CD4-positive, alpha-beta T cell (primary cell): ENCODE measurements at places on chromosomes 5 and 9. TPM values are rescaled to one million over a fixed set of nuclear protein-coding genes. Genes with fewer than 3 reads are reported as not detected.

The BTNL3 gene
- not detected for total RNA-seq

The NPM1 gene
- total RNA-seq, result 1,379 TPM

- no peak for DNase-seq
Measured at GRCh38 chr5:149310947-149311658, 34.2 kb upstream of the GRPEL2 start.

- no peak for DNase-seq
Measured at GRCh38 chr9:105676351-105676923, 14.2 kb downstream of the TAL2 start.

DNA sequence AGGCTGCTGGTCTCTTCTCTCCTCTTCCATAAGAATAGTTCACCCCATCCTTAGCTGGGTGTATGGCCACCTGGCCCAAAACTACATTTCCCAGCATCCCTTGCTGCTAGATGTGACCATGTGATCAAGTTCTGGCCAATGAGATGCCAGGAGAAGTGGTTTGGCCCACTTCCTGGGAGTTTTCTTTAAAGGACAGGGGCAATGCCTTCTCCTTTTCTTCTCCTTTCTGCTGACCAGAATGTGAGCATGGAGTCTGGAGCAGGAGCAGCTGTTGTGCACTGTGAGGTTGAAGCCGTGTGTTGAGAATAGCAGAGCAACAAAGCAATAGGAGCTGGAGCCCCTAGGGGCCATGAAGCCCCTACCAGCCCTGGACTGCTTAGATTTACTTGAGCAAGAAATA lies 36.8 kb downstream of the C9orf50 start:
- peak; percentile 50 for DNase-seq

DNA sequence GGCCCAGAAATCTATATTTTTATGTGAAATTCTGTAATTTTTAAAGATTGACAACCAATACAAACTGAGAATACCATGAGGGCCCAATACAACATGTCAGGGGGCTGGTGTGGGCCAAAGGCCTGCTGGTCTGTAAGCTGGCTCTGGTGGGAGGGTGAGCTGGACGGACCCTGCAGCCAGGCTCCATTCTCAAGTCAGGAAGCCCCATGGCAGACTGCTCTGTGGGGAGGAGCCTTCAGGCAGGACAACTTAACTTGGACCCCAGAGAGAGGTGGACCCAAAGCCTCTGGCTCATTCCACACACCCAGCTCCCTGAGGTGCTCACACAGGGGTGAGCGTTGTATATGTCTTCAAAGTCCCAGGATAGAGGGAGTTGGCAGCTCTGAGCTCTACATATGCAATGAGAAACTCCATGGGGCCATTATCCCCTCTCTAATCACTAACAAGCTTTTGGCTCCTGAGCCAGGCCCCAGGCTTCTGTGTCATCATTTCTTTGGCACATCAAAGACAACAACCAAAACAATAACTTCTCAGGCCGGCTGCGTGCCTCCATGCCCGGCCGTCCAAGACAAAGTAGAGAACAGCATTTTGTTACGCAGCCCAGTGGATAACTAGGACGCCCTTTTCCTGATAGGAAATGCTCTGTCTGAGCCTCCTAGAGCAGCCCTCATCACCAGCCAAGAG lies 6.4 kb downstream of the SEPTIN8 start:
- no peak for DNase-seq

DNA sequence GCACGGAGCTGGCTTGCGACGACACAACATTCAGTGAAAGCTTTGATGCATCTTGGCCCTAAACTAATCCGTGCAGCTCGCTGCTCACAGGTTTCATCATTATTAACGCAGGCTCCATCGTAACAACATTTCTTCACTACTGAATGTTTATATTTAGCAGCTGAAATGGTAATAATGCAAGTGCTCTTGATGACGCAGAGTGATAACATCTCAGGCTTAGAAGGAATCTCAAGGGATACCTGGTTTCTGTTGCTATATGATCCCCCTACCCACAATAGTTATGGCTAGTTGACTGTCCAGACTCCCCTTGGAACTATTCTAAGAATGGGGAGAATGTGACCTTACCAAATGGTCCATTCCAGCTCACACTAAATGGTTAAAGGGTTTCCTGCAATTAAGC lies 36.2 kb downstream of the C5 start:
- no peak for DNase-seq

The PCDHA8 gene
- total RNA-seq, result not detected

DNA sequence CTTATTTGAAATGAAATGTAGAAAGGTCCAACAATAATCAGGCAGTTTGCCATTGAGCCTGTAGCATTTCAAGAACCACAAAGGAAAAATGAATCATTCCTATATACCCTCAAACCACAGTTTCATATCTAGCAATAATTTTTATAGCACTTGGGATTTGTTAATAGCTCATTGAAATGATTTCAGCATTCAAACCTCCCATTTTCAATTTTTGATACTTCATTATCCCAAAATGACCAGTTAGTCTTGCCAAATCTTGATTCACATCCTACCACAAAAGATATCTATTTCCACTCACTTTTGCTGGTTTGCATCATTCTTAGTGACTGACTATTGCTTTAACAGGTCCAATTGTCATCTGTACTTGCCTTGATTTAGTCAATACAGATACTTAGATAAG lies 790.1 kb downstream of the TLE1 start:
- no peak for DNase-seq

DNA sequence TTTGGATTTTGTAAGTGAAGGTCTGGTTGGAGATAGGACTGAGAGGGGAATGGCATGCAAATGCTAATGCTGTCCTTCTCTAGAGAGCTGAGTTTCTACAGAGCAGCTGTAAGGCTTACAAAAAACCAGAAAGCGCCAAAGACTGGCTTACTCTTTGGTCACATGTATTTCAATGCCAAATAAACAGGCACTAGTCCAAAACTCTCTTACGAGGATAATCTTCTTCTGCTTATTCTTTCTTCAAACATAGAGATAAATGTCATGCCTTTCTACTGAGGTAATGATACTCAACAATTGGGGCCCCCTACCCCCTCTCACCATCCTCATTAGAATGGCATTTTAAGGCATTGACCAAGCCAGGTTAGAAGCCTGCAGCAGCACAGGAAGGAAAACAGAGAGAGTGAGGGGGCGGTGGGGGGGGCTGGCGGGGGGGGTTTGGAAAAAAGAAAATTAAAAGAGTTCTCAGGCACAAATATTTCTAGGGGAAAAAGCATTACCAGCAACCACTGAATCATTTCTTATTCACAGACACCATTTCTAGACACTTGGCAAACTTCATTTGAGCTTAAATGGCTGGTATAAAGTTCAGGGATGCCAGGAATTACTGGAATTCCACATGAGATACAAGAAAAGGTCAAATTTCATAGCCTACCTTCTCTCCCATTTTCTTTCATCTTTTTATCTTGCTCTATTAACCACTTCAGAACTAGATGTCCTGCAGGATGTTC lies 34.0 kb downstream of the PUM3 start:
- DNase-seq, result no peak

The GCNT4 gene
- total RNA-seq, result 7.4 TPM

- DNase-seq, result no peak
Measured at GRCh38 chr5:9451037-9451436, 94.8 kb downstream of the SEMA5A start.

The GPR150 gene
- 0.60 TPM for total RNA-seq

The SLC36A3 gene
- total RNA-seq, result not detected

The GABRG2 gene
- not detected for total RNA-seq

GRCh38 chr5:150397782-150398721 lies 14.7 kb downstream of the CD74 start:
- DNase-seq, result no peak

GRCh38 chr5:73892218-73892617 lies 266.2 kb downstream of the ARHGEF28 start:
- no peak for DNase-seq

DNA sequence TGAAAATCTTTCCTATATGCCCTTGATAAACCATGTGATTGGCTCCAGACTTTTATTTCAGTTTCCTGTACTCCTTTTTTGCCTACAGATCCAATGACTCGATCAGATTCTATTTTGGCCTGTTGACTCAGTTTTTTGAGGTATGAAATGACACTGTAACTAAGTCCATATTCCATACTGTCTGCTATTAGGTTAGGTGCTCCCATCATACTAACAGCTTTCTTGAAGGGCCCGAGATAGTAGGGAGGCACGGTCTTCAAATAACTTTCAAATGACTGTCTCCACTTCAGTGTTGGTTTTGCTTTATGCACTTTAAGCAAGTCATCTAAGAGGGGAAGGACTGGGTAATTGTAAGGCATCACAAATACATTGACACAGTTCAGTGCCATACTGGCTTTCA lies 295.4 kb upstream of the DAB2 start:
- DNase-seq, result no peak

DNA sequence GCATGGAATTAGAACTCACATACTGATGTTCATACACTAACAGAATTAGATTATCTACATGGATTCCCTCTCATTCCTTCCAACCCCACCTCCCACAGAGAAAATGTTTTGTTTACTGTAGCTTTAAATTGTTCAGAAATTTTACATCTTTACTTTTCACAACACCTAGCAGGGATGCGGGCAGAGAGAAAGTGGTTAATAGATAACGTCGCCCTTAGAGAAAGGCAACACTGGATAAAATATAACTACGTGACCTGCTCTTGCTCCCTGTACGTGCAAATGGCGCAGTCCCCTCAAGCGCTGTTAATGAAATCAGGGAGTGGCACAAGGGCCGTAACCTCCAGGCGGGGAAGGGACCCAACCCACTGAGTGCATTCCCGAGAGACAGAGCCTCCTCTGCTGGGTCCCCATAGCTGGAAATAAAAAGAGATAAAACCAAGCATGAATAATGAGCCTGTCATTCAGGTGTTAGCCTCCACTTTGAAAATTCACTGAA lies 125.3 kb upstream of the DAPK1 start:
- no peak for DNase-seq

DNA sequence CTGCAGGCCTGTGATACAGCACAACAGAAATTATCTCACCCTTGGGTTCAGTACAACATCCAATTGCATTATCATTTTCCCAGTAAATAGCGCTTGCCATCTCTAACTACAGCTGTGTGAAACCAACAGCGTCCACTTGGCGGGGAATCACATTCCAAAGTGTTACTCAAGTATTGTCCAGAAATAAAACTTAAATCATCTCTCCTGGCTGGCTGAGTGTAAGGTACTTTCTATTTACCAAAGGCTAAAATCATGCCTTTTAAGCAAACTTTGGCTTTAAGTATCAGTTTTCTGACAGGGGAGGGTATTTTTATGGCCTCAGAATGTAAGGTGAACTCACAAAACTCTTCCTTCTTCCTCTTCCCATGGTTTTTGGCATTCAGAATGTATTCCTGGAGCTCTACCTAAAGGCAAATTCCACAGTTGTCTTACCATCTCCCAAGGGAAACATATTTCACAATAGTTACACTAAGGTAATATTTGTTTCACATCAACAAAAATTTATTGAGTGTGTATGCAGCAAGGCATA lies 205.6 kb upstream of the MPDZ start:
- no peak for DNase-seq

- no peak for DNase-seq
Measured at GRCh38 chr5:111557111-111557510, 44.8 kb upstream of the STARD4 start.

DNA sequence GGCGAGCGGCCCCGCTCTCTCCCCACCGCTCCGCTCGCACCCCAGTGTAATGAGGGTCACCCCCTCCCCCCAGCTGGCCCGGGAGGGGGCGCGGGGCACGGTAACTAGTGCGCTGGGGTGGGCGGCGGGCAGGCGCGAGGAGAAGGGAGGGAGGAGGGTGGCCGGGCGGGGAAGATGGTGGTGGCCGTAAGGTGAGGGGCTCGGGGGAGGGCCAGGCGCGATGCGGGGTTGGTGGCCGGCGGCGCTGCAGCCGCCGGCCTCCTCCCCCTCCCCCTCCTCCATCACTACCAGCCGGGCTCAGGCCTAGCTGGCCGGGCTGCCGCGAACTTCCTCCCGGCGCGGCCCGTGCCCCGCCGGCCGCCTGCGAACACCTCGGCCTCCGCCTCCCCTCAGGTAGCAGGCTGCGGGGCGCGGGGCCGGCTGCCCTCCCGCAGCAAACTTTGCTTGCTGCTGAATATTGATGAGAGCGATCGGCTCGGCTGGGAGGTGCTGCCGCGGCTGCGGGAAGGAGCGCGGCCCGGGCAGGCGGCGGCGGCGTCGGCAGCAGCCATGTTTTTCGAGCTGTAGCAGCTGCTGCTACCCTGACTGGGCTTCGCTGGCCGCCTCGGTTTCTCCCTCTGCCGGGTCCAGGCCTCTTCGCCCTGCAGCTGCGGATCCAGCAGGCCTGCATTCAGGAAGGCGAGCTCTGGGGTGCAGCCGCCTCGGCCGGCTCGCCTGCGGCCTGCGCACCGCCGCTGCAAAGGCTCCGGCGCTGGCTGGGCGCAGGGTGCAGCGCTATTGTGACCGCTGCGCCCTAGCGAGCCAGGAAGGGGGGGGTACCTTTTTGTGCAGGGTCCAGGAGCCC lies 502 bp downstream of the NSD1 start:
- peak; percentile 29 for DNase-seq

The BARHL1 gene
- not detected for total RNA-seq

DNA sequence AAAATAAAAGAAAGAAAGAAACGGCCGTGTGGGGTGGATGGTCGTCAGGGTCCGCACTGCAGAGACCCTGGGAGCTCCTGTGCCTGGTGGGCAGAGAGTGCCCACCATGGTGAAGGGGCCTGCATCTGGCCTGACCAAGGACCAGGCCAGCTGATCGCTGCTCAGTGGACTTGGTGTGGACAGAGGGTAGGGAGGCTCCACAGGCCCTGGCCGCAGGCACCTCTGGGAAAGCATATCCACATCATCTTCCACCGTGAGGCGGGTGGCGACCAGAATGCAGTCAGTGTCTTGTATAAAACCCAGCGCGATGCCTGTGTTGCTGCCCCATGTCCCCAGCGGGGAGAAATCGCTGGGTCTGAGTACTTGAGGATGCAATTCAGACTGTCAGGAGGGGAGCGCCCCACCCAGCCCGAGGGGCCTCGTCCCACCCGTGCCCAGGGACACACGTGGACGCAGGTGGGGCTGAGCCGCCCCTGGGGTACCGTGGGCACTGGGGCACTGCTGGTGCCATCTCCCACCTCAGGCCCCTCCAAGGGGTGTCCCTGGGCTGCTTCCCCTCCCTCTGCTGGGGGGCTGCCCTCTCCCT lies 27.8 kb upstream of the SLC6A19 start:
- DNase-seq, result no peak

- no peak for DNase-seq
Measured at GRCh38 chr5:3948838-3949237, 353.2 kb downstream of the IRX1 start.

DNA sequence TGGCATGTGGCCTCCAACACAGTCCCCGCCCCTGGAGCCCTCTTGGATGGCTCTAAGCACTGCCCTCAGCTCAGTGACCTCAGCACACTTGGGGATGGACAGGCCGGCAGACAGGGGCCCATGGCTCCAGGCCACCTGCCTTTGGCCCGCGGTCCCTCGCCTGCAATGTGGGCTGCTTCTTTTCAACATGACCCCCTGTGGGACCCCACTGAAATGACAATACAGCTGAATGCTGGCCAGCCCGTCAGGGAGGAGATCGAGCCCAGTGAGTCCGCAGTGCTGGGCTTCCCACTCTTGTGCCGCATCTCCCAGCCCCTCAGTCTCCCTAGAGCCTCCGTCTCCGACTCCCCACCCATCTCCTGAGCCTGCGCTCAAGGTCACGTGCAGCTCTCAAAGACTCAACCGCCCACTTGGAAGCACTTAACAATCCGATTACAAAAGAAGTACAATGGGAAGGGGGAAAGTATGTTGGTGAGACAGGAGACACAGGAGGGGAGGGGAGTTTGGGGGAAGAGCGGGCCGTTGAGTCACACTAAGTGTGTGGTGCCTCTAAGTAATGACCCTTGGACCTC lies 238.9 kb downstream of the HSPA4 start:
- no peak for DNase-seq

The ZNF658 gene
- 1.2 TPM for total RNA-seq

- no peak for DNase-seq
Measured at GRCh38 chr5:90557391-90557790, 1.2 kb upstream of the ADGRV1 start.

- DNase-seq, result no peak
Measured at GRCh38 chr5:10199692-10200091, 50.0 kb downstream of the ATPSCKMT start.

The ACTBL2 gene
- total RNA-seq, result not detected
